Left colon (tissue), 2 donors: ENCODE measurements at places on chromosomes 12 and 14.
A peak's percentile ranks its signal among the peaks of the same experiment; 100 is the strongest.

- peak; percentile 90 for DNase-seq
Observed at GRCh38 chr14:68379510-68380328, 413.1 kb downstream of the ZFP36L1 start.

- DNase-seq = peak; percentile 55
Observed at GRCh38 chr12:91877022-91877421, 268.6 kb downstream of the BTG1 start.

GRCh38 chr12:75549989-75550388, 38.6 kb upstream of the KRR1 start:
- DNase-seq = no peak

GRCh38 chr12:58727521-58727920, 192.8 kb downstream of the LRIG3 start:
- DNase-seq = no peak

DNA sequence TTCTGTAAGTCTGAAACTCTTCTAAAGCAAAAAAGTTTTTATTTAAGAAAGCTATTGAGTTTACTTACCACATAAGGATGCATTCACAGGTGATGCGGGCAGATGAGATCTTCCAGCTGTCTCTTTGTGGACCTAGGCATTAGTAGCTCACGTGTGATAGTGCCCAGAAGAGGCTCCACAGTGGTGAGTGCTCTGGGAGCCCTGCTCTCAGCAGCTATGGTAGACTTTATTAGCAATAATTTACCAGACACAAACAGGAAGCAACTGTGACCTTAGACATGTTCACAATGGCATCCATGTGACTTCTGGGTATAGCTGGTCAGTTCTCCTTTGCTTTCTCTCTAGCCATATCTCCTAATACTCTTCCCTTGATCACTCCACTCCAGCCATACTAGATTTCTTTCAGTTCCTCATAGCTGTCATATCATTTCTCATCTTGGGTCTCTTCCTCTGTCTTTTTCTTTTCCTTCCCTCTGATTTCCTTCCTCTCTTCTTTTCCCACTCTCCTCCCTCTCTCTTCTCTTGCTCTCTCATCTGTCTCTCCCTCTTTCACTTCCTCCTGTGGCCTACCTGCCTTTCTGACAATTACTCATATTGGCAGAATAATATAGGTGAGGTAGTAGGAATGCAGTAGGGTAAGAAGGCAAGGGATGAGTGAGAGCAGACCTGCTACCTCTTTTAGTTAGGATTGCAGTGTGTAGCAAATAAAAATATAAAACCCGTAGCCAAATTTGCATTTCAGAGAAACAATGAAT, 75.2 kb upstream of the SCAF11 start:
- no peak for DNase-seq

DNA sequence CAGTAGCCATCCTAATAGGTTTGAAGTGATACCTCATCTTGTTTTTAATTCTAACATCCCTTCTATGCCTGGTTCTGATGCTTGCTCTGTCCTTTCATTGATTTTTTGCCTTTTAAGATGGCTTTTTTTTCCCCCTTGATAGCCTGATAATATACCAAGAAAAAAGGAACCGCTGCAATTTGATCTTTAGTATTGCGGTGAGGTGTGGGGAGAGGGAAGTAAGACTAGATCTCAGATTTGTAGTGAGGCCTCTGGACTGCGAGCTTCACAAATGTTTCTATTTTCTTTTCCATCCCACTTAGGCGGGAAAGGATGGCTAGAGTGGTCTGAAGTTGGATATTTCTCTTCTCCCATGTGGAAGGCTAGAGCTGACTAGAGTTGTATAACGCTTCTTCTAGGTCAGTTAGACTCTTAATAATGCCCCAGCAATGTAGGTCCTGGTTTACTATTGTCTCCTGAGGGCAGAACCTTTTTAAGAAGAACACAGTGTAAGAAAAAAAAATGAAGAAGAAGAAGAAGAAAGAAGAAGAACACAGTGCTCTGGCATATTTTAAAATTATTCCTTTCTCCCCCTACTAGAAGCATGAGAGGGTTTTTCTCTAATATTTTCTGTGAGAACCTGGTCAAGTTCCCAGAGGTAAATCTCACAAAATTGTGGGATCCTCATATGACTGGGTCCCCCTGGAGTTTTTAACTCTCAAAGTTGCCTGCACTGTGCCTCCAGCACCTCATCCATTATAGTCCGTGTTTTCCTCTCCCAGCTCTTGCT, 11.9 kb upstream of the KLRB1 start:
- no peak for DNase-seq

- no peak for DNase-seq
Observed at GRCh38 chr12:94875525-94875924, 128.0 kb downstream of the NDUFA12 start.

GRCh38 chr14:24367514-24368211, at the start of gene NFATC4:
Gene NFATC4, plus strand, starts transcription at chr14:24368184. Its CDS starts 157 bp downstream, at chr14:24368341.
- peak; percentile 78 for DNase-seq

DNA sequence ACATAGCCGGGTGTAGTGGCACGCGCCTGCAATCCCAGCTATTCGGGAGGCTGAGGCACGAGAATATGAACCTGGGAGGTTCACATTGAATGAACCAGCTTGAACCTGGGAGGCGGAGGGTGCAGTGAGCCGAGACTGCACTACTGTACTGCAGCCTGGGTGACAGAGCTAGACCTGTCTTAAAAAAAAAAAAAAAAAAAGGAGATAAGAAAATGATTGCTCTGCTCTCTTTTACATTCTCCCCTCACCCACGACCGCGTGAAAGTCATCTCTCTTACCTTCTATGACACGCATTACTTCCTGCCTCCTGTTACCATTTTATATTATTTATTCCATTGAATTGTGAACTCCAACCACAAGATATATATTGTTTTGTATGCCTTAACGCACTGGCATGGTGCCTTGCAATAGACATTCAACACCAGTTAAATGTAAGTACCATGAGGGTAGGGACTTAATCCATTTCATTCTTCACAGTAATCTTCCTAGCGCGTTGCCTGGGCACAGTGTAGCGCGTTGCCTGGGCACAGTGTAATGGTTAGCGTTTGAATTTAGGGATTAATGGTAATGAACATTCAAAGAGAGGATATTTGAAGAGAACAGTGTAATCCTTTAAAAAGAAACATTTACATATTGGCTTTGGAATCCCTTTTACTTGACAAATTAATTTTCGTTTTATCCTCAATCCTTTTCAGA, 2.7 kb downstream of the RAP1B start:
- no peak for DNase-seq

DNA sequence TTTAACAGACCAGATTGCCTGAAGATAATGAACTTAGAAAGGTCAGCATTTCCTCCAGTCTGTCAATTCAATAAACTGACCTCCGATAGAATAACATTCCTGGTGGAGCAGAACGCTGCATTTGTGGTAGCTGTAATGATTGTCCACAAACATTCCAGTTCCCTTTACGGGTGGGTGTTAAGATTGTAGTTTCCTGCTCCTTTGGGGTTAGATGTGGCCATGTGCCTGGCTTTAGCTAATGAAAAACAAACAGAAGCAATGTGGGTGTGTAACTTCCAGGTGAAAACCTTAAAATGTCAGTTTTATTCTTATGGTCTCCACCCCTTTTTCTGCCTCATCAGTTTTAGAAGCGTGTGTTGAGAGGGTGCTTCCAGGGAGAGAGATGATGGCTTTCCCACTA, 217.3 kb upstream of the CRY1 start:
- DNase-seq = no peak

DNA sequence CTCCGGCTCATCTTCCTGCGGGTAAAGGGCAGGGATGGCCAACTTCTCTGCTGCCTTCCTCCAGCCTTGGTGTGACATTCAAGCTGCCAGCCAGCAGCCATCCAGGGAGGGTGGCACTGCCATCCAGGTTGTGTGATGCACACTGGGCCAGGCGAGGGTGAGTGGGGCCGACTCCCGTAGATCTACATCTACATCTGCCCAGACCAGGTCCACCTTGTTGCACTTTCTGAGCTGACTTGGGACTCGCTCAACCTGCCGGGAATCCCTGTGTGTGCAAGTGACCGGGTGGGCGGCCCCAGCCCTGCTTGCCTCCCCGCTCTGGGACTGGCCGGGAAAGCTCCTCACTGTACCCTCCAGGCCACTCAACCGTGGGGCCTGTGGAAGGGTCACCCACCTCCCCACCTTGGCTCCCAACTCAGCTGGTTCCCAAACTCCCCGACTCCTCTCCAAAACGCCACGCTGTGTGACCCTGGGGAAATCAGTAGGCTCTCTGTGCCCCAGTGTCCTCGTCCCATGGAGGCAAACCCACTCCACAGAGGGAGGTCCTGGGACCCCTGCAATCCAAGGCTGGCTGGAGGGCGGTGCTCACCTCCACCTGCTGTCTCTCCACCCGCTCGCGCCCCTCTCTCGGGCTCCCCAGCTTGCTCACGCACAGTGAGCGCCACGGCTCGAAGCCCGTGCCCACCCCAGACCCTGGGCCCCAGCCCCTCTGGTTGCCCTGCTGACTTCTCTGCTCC, 14.7 kb downstream of the JAG2 start:
- DNase-seq = no peak

DNA sequence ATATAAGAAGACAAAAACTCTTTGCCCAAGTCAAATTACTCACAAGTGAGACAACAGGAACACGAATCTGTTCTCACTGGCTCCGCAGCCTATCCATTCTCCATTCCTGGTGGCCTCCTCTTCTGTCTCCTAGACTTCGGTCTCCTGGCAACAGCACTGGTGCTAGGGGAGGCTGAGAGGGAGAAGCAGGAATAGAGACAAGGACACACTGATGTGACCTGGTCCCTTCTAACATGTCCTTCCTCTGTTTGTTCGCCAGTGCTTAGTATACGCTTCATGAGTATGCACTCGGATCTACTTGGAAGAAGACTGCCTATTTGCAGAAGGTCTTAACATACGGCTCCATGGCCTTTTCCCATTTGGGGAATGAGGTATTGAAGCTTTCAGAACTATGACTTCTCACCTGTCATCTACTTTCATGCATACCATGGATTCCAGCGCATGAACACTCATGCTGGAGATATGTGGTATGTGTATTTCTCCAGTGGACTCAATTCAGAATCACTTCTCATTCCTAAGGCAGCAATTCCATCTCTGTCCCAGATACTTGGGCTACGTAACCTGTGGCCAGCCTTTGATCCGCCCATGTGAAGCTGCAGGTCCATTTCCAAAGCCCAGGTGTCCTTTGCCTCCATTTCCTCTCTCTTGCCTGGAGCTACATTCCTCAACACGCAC, 33.9 kb downstream of the BHLHE41 start:
- DNase-seq = no peak

- DNase-seq = no peak
Observed at GRCh38 chr12:56118688-56119357, 757 bp downstream of the ZC3H10 start.

DNA sequence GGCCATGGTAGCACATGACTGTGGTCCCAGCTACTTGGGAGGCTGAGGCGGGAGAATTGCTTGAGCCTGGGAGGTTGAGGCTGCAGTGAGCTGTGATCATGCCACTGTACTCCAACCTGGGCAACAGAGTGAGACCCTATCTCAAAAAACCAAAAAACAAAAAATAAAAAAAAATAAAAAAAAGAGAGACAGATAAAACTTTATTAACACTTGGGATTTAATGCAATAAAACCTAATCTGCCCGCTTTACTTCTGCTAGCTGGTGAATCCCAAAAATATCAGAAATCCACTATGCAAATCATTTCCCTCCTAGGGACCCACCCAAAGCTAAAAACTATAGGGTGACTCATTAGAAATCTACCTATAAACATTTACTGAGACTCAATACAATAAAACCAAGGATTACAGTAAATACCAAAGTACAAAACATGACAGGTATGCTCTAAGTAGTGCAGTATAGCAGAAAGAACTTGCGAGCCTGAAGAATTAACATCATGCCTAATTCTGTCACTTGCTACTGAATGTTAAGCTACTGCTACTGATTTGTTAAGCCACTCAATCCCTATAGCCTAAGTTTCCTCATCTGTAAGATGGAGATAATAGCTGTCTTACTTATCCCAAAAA, 50.1 kb upstream of the STAC3 start:
- DNase-seq = no peak

DNA sequence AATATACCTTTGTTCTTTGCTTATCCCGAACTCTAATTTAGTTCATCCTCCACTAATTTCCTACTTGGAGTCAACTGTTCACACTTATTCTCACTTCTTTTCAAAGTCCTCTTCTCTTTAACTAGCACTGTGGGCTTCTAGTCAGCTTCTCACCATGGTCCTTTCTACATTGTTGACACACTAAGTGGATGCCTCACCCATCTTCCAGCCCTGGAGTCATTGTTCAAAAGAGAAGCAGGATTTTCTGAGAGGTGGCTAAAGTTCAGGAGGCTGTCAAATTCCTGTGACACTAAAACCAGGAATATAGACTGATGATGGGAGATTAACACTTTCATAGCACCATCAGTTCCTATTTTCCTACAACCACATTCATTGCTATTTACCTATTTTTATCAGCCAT, 99.3 kb downstream of the PHLDA1 start:
- no peak for DNase-seq

DNA sequence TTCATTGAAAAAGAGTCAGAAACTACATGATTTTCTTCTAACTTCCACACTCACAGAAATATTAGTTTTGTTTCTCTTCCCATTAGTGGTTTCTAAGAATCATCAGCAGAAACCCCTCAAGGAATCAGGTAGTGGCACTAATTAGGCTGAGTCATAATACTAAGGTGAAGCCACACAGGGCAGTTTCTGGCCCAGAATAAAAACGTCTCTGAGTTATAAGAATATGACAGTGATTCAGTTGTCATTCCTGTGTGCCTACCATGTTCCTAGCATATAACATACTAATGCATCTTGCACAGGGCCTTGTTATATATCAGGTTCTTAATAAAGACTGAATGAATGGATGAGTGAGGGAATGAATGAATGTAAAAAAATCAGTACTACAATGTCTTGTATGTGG, 206.0 kb upstream of the PLEKHG7 start:
- DNase-seq = no peak

GRCh38 chr12:127716166-127716565, 550.8 kb upstream of the TMEM132C start:
- DNase-seq = no peak

DNA sequence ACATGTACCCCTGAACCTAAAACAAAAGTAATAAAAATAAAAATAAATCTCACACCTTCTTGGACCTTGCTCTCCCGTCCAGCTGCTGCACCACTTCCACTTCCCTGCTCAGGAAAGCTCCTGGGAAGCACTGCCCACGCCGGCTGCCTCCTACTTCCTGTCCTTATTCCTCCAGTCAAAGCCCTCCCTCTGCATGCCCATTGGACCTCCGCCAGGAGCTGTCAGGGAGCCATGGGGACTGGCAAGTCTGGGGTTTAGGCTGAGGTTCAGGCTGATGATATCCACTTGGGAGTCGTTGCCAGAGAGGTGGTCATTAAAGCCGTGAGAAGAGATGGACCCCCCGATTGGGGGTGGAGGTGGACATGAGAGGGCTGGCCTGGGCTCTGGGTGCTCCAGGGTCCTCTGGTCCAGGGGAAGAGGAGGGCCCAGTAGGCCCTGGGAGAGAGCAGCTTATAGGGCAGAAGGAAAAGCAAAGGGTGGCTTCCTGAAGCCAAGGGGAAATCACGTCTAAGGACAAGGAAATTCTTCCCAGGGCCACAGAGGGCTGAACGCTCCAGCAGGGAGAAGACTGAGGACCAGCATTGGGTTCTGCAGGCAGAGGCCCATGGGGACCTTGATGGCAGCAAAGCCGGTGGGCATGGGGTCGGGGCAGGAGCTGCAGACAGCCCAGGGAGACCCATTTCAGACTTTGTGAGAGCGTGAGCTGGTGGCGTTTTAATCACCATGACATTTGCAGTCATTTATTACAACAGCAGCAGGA, 78.7 kb downstream of the FZD10 start:
- DNase-seq = no peak

- no peak for DNase-seq
Observed at GRCh38 chr14:51180577-51180976, 59.5 kb upstream of the TMX1 start.

- DNase-seq = no peak
Observed at GRCh38 chr12:21607701-21608100, 3.1 kb upstream of the GYS2 start.

- no peak for DNase-seq
Observed at GRCh38 chr12:66499000-66499399, 179.9 kb downstream of the GRIP1 start.
